ENCODE measurements at places on chromosomes 5 and 9.

GRCh38 chr5:128402506-128402905 is 135.5 kb downstream of the FBN2 start:
- DNase-seq, result no peak

DNA sequence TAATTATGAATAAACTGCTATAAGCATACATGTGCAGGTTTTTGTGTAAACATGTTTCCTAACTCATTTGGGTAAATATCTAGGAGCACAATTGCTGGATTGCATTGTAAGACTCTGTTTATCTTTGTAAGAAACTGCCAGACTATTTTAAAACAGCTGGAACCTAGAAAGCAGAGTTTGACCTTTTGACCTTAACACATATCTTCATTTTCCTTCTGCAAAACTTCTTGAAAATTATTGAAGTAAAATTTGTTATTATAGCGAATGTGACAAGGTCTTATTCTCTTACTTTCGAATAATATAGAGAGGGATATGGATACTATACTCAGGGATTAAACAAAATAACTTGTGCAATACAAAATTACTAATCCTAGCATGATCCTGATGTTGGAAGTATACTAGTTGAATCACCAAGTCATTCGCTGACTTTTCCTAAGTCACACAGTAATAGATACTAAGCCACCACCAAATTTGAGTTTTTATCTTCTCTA is 3.2 kb upstream of the ANXA1 start:
- DNase-seq, result no peak

DNA sequence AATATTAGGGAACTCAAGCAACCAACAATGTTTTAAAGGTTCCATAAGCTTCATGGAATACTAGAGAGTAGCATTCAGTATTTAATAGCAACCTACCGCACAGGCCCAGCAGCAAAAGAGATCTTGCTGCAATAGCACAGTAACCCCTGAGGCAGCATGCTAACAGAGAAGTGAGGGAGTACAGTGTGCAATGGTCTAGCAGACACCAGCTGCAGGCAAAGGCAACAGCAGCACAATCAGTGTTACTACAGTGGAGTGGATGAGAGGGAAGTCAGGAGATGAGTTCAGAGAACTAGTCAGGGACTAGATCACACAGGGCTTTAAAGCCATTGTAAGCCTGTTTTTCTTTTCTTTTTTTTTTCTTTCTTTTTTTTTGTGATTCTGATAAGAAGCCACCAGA is 2.8 kb downstream of the TICAM2 start:
- DNase-seq, result no peak

DNA sequence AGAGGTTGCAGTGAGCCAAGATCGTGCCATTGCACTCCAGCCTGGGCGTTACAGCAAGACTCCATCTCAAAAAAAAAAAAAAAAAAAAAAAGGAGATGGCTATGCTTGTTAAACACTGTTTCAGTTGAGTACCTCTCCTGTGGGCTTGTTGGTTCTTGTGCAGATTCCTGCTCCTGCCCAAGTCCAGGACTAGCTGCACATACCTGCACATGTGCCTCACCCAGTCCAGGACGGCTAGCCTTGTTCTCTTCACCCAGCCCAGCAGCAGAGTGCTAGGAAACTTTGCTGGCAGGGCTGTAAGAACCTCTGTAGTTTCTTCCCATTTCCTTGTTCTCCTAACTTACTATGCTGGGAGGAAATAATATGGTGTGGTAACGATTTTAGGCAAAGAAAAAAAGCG is 234.1 kb upstream of the DMRT1 start:
- no peak for DNase-seq

- DNase-seq, result peak; percentile 86
Observed at GRCh38 chr5:170300361-170301013, 2.9 kb upstream of the LCP2 start.

DNA sequence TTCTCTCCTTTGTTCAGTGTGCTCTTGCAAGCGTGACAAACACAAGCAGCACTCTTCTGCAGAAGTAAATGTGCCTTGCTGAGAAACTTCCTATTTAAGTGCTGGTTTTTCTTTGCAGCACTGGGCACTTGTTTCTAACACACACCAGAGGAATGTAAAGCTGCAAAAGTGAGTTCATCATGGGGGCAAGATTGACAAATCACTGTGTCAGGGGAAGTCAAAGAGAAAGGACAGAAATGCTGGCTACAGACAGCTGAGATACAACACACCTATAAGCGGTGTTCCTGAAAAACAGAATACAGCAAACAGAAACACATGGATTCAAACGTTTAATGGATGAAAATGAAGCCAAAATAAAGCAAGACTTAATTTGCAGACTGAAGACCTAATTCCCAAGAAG is 19.6 kb downstream of the ROR2 start:
- no peak for DNase-seq

GRCh38 chr5:68247627-68248026 is 32.1 kb downstream of the PIK3R1 start:
- DNase-seq, result no peak

DNA sequence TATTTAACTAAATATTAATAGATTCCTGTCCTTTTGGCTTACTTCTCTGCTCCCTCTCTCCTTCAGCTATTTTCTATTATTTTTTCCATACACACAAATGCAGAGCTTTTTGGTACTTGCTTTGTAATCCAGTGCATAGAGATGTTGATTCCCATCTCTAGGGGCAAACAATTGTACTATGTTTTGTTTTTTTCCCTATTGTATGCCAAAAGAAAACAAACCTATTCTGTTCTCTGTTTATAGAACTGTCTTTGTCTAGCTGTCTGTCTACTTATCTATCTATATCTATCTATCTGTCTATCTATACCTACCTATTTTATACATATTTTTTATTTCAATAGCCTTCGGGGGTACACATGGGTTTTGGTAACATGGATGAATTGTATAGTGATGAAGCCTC is 121.6 kb upstream of the LIFR start:
- DNase-seq, result no peak

DNA sequence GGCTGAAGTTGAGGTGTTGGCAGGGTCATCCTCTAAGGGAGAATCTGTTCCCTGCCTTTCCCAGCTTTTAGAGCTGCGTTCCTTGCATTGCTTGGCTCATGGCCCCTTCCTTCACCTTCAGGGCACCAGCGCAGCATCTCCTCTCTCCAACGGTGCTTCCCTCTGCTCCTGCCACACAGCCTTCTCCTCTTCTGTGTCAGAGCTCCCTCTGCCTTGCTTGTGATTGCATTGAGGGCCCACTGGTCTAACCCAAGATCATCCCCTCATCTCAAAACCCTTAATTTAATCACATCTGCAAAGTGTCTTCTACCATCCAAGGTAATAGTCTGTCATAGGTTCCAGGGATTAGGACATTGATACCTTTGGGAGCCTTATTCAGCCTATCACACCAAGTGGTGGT is 205.7 kb upstream of the TBCA start:
- no peak for DNase-seq

DNA sequence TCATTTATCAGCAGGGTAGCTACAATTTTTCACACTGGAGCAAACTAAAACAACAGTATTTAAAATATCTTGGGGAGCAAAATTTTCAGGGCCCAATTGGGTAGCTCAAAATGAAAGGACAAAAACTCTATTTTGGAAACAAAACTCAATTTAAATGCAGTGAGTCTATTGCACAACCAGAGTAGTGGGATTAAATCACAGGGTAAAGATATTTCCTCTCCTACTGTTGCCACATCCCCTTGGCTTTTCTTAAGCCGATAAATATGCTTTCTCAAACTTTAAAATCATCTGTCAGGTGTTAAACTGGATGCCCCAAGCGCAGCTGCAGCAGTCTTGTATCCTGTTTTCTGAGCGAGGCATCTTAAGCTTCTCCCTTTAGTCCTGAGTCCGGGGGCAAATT is 1474.3 kb upstream of the CDH9 start:
- no peak for DNase-seq

DNA sequence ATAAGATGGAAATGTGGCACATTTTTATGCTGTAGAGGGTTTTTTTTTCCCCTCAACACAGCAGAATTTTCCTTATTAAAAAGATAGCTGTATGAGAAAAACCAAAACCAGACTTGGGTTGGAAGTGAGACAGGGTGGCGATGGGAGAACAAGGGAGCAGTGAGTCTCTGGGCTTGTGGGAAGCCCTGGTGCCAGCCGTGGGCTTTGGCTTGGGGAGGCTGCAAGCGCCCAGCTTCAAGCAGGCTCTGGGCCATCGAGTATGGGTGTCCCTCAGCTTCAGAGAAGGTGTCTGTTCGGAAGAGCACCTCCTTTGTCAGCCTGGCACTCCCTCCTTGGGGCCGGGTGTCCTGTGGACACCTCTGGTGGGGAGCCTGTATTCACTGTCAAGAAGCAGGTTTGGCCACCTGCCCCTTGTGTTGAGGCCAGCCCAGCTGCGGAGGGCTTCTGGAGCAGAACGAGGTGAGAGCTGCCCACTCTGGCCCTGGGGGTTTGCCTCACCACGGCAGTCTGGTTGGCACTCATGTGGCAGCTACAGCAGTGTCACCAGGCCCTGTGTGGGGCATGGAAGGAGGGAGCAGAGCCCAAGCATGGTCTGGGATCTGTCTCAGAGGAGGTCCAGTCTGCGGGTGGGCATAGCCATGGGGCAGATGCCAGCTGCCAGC is 37.6 kb upstream of the ANGPTL2 start:
- DNase-seq, result peak; percentile 71

DNA sequence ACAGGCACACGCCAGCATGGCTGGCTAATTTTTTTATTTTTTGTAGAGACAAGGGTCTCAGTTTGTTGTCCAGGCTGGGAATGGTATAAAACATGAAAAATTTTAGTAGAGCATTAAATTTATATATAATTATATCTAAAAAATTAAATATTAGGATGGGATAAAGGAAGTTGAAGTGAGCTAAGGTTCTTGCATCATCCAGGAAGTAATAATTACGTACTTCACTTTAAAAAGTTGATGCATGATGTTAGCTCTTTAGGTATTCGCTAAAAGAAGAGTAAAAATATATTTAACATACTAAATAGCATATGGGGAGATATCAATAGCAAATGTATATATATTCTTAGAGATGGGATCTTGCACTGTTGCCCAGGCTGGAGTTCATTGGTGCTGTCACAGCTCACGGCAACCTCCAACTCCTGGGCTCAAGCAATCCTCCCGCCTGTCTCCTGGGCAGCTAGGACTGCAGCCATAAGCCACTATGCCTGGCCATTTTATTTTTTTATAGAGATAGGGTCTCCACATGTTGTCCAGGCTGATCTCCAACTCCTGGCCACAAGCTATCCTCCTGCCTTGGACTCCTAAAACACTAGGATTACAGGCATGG is 12.3 kb downstream of the DCAF10 start:
- no peak for DNase-seq

Data from cardiac septum (tissue), 1 donor.